ENCODE measurements at places on chromosomes 1 and 21.
A peak's percentile ranks its signal among the peaks of the same experiment; 100 is the strongest.

GRCh38 chr1:5996641-5997270 is 4.5 kb upstream of the NPHP4 start:
- no peak for DNase-seq

- peak; percentile 70 for DNase-seq
These were observed 2.0 kb downstream of the GFI1 start for GRCh38 chr1:92484472-92485380.

- no peak for DNase-seq
These were observed 90.0 kb downstream of the HFM1 start for GRCh38 chr1:91314643-91315042.

DNA sequence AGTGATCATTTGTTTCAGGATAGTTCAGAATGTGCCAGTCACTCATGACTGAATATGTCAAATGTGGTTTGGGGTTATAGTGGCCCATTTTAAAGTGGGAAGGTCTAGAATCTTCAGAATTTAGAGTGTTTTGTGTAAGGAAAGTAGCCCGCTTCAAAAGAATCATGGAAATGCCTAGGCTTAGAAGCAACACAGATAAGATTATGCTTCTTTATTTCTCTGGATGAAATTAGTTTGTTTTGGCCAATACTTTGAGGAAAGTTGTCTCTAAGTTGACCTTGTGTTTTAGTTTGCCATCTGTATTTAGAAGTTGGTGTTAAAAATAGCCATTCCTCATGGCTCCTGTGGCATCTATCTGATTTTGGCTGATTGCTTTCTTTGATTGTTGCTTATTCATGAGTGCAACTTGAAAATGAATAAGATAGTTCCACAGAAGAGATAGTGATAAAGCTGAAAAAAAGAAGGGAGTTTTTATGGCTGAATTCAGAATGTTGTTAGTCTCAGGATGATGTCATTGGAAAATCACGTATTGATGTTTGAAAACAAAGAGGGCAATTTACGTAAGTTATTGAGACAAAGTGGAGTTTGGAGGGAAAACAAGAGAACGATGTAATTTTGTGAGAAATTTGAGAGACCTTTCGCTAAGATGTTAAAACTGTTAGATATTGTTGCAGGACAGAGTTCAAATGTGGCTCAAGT is 71.9 kb downstream of the PLA2G4A start:
- no peak for DNase-seq

GRCh38 chr1:41742219-41742618 is 176.5 kb downstream of the HIVEP3 start:
- DNase-seq, result no peak

All from NCI-H82 (cell line).